CD8-positive, alpha-beta T cell (primary cell): ENCODE measurements at places on chromosomes 7 and 10.

- DNase-seq, result no peak
Observed at GRCh38 chr7:85287106-85287825, 100.4 kb upstream of the SEMA3D start.

DNA sequence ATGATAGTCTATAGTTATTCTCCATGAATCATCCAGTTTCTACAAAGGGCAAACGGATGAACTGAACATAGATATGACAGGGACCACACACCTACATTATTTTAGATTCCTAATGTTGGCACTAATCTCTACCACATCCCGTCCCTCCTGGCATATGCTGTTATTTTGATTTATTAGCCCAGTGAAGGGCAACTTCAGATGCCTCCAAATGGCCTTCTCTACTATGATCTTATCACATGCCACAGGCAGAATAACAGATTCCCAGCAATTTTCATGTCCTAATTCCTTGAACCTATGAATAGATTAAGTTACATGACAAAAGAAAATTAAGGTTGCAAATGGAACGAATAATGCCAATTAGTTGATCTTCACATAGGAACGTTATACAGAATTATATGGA lies 474.7 kb downstream of the ANKRD7 start:
- no peak for DNase-seq

DNA sequence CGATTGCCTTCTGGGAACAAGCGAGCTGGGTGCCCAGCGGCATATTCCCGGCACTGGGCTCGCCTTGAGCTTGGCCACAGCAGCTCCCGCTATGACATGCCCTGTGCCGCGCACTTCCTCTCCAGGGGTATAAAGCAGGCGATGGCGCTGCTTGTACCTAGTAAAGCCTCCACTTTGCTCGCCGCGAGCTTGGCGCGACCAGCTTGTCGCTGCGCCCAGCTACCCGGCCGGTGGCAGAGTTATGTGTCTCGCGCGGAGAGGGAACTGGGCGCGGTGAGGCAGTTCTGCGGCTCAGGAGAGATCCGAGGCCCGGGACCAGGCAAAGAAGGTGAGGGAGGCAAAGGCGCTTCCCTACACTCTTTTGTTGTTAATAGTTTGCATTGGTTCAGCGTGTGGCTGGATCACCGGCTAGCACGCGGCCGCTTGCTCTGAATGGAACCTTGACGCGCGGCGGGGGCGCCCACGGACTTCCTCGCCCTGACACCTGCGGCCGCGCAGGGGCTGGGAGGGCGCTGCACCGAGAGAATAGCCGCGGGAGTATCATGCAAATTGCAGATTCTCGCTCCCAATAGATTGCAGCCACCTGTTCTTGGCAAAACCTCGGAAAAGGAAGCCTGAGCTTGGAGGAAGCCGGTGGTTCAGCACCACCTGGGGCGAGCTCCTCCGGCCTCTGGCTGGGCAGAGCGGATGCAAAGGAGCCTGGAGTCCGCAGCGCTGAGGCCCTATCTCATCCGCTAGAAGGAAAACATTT lies 3.0 kb upstream of the BUB3 start:
- DNase-seq, result no peak

DNA sequence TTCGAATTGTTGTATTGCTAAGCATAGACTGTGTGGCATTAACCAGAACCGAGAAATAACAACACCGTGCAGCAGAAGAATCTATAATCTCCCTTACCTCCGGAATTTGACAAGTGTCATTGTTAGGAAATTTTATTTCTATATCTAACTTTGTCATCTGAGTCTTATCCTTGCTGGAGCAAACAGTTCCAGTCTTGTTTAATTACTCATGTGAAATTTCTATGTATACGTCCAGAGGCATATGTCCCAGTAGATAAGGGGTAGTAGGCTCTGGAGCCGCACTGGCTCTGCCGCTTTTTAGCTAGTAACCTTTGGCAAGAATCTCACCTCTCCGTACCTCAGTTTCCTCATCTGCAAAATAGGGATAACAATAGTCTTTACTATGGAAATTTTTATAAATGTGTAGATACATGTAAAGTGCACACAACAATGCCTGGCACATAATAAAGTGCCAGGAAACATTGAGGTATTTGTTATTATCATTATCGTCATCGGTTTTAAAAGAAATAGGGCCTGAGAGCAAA lies 228.6 kb downstream of the VTI1A start:
- no peak for DNase-seq

DNA sequence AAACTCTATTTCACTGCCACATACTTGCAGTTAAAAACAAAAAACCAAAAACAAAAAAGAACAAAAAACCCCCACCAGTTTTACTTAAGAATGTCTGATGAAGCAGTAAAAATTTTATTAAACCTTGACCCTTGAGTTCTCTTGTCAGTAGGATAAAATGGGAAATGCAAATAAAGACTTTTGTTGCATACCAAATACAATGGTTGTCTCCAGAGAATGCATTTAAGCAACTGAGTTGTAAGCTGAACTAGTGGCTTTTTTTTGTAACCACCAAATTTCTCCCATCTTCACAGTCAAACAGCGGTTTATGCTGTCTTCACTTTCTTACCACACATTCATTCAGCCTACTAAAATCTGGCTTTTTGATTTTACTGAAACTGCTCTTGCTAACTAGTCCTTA lies 3.1 kb downstream of the SYPL1 start:
- no peak for DNase-seq

- no peak for DNase-seq
Observed at GRCh38 chr10:1858547-1858946, 121.2 kb upstream of the ADARB2 start.

GRCh38 chr7:140159497-140159896 lies 17.3 kb downstream of the KDM7A start:
- no peak for DNase-seq

- no peak for DNase-seq
Observed at GRCh38 chr10:102819054-102819453, 18.2 kb downstream of the CYP17A1 start.

DNA sequence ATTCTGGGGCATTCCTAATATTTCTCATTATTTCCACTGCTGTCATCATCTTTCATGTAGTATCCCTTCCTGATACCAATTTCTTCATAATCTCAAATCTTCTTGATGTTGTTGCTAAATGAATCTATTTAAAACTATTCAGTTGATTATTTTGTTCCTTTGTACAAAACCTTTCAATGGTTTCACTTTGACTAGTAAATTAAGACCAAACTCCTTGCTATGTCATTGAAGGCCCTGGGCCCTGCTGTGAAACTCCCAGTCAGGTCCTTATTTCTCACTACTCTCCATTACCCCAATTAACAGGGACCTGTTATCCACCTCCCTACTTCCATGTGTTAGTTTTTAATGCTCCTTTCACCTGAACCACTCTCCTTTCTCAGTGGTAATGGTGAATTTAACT lies 97.0 kb downstream of the CTTNBP2 start:
- no peak for DNase-seq

GRCh38 chr7:113200281-113200680 lies 81.9 kb upstream of the SMIM30 start:
- DNase-seq, result no peak

DNA sequence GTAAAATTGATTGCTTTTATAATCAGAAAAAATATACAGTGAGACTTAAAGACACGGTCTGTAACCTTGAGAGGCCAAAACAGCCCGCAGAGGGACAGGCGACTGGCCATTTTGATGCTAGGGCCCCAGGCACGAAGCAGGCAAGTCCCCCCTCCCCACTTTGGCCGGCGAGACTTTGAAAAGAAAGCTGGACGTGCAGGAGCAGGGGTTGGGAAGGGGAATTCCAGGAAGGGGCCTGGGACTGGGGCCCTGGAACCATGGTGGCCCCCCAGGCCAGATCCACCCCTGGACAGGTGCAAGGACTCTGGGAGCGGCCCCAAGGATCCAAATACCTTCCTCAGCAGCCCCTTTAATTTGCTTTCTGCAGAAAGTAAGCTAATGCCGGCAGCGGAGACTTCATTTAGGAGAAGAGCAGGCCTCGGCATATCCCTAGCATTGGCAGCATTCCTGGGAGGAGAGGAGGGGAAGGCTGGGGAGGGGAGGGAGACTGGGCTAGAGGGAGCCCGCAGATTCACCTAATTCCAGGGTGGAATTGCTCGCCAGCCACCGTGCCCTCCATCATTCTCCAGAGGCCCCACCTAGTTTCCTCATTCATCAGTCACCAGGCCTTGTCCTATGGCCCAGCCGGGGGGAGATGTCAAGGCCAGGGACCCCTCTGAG lies 24.9 kb upstream of the TNRC18 start:
- DNase-seq, result no peak
